ENCODE measurements at places on chromosomes 5 and 9. TPM values are rescaled to one million over a fixed set of nuclear protein-coding genes. Genes with fewer than 3 reads are reported as not detected.

Gene TAF1L
- total RNA-seq: not detected

Gene LTC4S
- total RNA-seq: 10.3 TPM

Gene LCN12
- 2.9 TPM for total RNA-seq

Gene GFI1B
- total RNA-seq: 0.43 TPM

Gene ARL15
- total RNA-seq: 23.7 TPM

Gene GRIA1
- total RNA-seq: not detected

Gene ADRA1B
- total RNA-seq: 2.7 TPM

- DNase-seq: no peak
Observed at GRCh38 chr5:54803471-54804011, 181.9 kb downstream of the ESM1 start.

GRCh38 chr5:10989577-10990263 is 228.7 kb upstream of the DAP start:
- no peak for DNase-seq

DNA sequence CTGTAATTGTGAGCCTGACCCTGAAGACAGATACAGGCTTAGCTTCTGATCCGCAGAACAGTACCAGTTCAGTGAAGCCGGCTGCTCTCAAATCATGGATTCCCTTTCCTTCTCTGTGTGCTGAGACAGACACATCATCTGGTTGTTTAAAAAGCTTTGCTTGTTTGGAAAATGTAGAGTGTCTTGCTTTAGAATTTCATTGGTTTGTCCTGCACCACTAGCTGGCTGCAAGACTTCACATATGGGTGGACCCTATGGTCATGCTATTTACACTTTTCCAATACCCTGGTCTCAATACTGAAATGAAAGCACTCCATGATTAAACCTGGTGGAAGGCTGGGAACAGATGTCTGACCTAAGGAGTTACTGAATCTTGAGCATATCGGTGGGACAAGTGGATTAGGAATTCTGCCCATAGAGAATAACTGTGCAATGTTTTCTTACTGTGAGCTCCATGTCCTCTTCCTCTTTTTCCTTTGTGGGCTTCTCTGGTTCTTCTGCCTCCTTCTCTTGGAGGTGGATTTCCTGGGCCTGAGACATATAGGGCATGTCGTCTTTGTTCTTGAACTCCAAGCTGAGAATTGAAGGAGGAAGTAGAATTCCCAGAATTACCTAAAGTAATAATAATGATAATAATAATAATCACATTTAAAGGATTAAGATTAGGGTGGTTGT is 201.1 kb upstream of the KLF9 start:
- no peak for DNase-seq

- no peak for DNase-seq
Observed at GRCh38 chr5:139749242-139749641, 46.4 kb upstream of the PSD2 start.

- DNase-seq: no peak
Observed at GRCh38 chr5:144463481-144464223, 293.0 kb downstream of the KCTD16 start.

DNA sequence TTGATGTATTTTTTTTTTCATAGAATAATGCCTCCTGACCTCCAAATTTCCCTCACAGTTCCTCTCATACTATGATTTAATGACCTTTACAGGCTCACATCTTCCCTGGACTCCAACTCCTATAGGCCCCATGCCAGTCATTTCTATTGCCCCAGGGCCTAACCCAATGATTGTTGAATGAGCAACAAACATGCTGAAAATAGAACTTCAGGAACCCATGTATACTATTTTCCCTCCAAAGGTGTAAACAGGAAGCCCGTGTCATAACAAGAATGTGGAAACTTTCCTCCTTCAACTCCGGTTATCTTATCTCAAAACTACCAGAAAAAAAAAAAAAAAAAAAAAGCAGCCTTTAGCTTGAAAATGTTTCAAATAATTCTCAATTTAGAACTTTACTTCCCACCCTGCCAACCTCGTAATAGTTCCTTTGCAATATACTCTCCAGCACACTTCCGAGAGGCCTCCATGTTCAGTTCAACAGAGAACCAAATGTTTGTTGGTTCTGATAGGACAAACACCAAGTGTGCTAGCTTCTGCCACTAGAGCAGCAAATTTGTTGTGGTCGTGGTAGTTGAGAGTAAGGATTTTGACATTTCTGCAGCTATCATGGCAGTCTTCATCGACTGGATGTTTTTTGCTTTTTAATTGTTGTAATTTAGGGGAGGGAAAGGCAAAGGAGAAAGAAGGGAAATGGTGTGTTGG is 25.8 kb downstream of the TRPM6 start:
- DNase-seq: no peak

DNA sequence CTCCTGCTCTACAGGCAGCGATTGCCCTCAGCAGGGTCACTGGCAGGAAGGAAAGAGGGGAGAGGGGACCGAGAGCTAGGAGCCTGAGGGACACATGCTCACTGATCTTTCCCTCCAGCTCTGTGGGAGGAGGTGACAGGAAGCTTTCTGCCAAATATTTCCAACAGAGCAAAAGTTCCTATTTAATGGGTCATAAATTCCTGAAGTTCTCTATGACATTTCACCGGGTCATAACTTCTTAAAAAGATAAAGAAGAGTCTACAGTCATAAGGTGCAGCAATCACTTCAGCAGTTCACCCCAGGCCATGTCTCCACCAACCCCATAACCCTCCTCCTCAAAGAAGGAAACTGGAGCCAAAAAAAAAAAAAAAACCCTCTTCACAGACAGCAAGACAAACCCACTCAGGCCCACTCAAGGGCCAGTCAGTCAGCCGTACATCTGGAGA is 481.1 kb downstream of the NR2F1-AS1 start:
- DNase-seq: no peak

GRCh38 chr9:27413511-27414219 is 110.4 kb upstream of the IFNK start:
- DNase-seq: no peak

- DNase-seq: no peak
Observed at GRCh38 chr5:1028481-1029281, 20.1 kb downstream of the NKD2 start.

- DNase-seq: no peak
Observed at GRCh38 chr9:16202914-16203728, 650.3 kb downstream of the CCDC171 start.

GRCh38 chr9:99192786-99193465 is 28.8 kb downstream of the ALG2 start:
- DNase-seq: no peak

GRCh38 chr5:175447571-175447970 is 3.6 kb upstream of the DRD1 start:
- no peak for DNase-seq

DNA sequence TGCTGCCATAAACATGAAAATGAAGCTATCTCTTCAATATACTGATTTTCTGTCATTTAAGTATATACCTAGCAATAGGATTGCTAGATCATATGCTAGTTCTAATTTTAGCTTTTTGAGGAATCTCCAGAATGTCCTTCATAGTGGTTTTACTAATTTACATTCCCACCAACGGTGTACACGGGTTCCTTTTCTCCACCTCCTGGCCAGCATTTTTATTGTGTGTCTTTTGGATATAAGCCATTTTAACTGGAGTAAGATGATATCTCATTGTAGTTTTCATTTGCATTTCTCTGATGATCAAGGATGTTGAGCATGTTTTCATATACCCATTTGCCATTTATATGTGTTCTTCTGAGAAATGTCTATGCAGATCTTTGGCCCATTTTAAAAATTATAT is 446.5 kb downstream of the GABRG2 start:
- DNase-seq: no peak

GRCh38 chr5:138849882-138850281 is 25.3 kb downstream of the LRRTM2 start:
- DNase-seq: no peak

GRCh38 chr5:7088849-7089248 is 307.1 kb upstream of the ADCY2 start:
- no peak for DNase-seq

DNA sequence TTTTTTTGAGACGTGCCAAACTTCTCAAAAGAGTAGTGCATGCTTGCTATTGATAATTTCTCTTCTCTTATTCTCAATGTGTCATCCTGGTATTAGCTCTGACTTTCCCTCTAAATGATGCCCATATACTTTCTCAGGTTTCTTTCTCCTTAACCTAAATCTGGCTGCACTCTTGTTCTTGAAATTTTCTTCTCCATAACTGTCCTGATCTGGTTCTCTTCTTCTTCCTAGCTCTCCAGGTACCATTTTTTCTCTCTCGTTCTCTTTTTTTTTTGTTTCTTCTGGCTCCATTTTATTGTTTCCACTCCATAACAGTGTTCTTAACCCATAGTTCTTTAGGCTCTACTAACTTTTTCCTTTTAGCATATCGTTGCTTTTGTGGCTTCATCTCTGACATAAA is 47.9 kb downstream of the ACTBL2 start:
- DNase-seq: no peak

GRCh38 chr5:56938858-56939257 is 13.1 kb downstream of the MIER3 start:
- DNase-seq: no peak

- DNase-seq: no peak
Observed at GRCh38 chr5:16345454-16345853, 120.1 kb downstream of the ZNF622 start.

- DNase-seq: no peak
Observed at GRCh38 chr9:99385814-99386279, 163.8 kb downstream of the SEC61B start.
